ENCODE measurements at places on chromosomes 7 and 10.

DNA sequence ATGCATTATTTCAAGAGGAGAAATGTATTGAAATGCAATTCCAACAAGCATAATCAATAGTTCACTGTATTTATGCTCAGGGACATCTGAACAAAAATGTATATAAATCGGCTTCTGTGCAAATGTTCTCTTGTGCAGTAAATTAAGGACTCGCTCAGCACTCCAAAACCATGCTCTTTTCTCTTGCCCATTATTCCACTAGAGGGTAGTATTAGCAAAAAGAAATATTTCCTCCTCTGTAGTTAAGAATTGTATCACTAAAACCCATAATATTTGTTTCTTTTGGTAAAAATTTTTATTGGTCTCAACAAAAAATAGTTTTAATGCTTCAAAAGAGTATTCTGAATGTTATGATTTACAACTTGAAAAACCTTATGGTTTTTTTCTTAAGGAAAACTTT, 803.1 kb downstream of the PCDH15 start:
- DNase-seq: no peak

DNA sequence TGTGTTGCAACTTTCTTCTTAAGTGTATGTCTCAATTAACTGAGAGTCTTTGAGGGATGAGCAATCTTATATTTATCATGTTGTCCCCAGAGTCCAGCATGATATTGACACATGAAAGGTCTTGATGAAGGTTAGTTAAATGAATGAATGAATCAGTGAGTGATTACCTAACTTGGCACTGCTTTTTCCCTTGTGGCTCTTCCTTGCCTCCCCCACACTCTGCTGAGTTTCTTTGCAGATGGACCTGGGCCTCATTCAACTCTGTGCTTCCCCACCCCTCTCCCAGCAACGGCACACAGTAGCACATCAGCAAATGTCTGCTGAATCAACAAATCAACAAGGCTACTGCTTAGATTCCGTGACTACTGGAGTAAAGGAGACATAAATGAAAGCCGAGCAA, 235.1 kb upstream of the CXCL12 start:
- no peak for DNase-seq

DNA sequence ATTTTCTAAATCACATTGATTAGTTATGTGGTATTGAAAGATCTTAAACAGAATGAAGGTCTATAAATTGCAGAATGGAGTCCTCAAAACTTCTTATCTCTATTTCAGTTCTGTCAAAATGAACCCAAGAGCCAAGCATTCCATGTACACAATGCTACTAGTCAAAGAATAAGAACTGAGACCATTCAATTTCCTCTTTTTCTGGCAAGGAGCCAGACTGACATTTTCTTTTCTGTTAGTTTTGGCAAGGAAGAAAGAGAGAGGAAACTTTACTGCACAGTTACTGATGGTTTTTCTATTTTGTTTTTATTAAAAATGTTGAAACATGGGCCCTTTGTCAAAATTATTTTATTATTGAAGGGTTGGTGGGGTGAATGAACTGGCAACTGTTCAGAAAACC, 181.8 kb upstream of the FERD3L start:
- no peak for DNase-seq

DNA sequence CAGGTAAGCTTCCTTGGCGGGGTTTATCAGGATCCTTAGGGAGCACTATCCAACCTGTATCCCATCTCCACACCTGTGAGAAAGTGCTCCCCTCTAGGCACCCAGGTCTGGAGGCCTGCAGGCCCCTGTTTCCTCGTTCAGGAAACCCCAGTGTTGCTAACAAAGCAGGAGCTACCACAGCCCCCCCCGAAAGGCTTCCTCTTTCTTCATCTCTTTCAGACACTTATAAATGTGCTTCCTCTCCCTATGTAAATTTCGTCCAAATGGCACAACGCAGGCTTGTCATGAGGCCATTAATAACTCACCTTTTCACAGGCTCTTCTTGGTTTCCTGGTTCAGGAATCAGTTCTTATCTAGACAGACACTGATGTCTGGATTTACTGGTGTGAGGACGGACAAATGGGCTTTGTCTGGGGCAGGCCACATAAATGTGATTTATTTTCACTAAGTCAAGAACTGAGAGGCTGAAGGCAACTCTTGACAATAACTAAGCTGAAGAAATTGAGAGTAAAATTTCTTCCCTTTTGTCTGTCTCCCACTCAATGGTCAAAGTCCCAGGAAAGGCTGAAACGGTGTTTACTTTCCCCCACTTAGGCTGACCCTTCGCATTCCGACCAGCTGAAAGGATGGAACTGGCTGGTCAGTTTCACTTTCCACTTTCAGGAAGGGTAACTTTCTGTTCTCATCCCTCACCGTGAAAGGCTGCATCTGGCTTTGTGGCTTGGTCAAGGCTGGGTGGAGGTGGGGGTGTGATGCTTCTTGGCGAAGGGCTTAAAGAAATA, 46.8 kb downstream of the PIK3AP1 start:
- no peak for DNase-seq

DNA sequence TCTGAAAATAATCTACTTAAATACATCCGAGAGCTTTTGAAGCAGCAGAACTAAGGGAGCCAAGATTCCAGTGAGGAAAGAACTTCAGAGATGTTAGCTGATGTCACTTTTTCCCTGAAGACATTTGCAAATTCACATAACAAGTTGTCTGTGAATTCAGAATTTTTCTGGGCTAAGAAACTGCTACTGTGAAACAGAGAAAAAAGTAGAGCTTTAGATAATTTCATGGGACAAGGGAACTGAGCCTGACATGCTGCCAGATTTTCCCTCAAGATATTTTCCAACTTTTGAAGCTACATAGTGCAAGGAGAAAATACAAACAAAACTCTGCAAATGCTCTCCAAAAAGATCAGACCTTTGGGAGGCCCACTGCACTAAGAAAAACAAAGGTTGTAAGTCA, 484.2 kb downstream of the ANKRD7 start:
- DNase-seq: no peak

DNA sequence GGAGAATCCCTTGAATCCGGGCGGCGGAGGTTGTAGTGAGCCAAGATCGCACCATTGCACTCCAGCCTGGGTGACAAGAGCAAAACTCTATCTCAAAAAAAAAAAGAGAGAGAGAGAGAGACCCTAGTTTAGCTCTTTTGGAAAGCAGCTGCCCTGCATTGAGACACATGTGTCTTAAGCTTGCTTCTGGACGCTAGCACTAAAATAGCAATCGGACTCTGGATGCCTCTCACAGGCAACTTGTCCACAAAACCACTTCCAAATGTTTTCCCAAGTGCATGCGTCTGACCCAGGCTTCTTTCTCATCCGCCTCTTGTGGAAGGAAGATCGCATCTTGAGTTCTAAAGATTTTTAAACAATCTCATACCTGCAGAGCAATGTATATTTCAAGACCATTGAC, 182.7 kb downstream of the CUX1 start:
- no peak for DNase-seq

GRCh38 chr10:24251547-24251946, 42.6 kb downstream of the KIAA1217 start:
- DNase-seq: no peak

DNA sequence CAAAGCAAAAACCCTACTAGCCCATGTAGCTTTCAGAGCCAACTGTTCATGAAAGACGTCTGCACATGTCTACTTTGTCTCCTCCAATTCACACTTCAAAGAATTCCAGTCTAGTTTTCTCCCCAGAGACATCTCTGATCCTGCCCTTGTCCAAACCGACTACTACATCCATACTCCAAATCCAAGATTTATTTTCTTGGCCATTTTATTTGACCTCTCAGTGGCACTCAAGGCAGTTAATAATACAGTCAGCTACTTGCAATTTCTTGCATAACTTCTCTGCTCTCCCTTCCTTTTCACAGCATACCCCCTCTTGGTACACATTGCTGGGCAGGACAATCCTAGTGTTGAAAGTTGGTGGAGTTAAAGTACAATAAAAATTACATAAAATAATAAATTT, 170.9 kb upstream of the INHBA start:
- DNase-seq: no peak

DNA sequence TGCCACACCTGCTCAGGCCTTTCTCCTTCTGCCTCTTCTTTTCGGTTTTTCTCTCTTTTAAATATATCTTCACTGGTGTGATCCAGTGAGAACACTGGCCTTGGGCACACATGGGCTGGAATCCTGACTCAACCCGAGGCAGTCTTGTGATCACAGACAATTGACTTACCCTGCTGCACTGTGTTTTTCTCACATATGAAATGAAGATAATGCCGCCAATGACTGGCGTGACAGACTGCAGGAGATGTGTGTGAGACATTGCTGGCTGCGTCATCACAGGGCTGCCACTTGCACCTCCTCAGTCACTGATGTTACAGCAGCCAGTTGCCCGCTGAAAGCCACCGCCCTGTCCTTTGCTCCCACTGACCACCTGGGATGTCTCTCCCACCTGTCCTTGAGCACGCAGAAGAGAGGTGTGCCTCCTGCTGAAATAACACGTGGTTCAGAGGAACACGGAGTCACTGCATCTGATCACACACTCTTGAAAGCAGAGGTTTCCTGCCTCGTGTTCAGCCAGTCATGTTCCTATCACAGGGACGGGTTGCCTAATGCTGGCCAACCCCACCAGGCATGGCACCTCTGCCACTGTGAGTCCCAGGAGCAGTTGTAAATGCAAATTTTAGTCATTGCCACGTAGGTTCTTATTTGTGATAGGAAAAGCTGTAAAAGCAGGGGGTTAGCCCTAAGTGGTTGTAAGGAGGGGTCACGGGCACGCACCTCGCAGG, 124.6 kb upstream of the LANCL2 start:
- DNase-seq: no peak

- DNase-seq: no peak
Observed at GRCh38 chr7:14687241-14687640, 215.3 kb downstream of the DGKB start.

DNA sequence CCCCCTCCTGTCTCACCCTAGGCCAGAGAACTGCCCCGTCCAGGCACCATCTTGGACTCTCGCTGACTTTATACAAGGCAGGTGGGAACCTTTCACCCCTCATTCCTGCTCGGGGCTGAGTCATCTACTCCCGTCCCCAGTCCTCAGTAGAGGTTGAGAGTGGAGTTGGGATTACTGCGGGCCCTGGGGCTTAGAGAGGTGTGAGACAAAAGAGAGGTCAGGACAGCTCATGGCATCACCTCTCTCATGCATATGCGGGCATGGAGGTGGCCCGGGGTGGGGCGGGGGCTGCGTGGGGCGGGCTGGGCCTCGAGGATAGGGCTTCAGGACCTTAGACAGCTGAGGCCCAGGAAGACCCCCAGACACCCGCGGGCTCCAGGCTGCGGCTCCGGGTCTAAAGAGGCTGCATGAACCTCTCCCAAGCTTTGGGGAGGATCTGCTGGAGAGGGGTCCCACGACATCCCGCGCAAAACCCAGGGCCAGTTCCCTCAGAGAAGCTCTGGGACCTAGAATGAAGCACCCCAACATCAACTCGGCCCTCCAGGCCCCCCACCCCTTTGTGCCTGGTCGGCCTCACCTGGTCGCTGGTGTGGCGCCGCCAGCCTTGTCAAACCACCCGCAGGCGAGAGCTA, 317 bp downstream of the PDZD7 start:
- no peak for DNase-seq

- DNase-seq: no peak
Observed at GRCh38 chr10:28981007-28981406, 303.7 kb downstream of the BAMBI start.

DNA sequence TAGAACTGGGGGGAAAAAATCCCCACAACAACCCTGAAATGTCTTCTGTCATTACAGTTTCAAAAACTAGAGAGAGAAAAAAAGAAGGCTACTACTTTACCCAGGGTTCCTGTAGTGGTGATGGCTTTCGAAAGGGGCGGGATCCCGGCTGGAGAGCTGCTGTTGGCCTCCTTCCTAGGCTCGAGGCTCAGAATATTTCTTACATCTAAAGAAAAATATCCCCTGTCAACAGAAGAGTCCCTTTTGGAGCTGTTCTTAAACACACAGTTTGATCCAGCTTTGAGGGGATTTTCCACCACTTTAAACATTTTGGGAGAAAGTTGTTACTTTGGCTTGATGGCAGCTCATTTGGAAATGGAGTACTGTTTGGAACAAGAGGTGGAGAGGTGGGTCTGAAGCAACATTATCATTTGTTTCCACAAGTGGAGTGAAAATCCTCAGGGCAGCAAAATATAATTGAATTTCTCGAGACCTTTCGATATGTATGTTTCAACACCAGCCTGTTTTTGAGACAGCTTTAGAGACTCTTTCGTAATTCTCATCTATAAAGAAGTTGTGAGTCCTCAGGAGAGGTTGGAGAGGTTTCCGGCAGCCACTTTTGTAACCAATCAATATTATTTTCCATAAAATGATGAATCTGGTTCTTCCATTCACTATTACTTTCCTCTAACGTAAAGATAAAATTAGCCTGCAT, 5.1 kb downstream of the HOXA13 start:
- DNase-seq: no peak

GRCh38 chr10:132517951-132518521, 19.6 kb upstream of the INPP5A start:
- no peak for DNase-seq

GRCh38 chr10:102230264-102230860, 4.3 kb downstream of the ELOVL3 start:
- peak; percentile 21 for DNase-seq

GRCh38 chr7:105826143-105826542, 50.3 kb downstream of the ATXN7L1 start:
- no peak for DNase-seq

DNA sequence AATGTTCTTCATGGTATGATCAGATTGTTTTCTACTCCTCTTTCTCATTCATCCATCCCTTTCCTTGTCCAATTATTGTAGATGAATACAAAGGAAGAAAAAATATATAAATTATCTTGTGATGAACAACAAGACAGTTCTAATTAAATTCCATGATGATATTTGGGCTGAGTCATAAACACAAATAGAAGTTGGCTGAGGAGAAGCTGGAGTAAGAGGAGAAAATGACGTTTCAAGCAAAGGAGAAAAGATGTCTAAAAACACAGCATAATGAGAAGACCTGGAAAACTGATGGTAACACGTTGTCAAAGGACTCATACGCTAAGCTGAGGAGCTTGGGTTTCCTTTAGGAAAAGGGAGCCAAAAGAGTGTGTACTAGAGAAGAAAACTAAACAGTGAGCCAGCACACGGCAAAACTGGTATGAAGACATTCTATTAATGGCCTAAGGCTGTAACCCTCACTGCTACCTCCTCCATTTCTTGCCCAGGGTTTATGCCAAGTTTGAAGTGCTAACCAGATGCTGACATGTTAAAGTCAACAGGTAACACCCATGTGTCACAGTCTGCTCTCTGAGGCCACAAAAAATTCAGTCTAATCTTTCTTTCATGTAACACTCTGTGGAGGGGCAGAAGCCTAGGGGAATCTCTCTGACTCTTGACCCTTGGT, 26.1 kb downstream of the ZFAND4 start:
- no peak for DNase-seq

DNA sequence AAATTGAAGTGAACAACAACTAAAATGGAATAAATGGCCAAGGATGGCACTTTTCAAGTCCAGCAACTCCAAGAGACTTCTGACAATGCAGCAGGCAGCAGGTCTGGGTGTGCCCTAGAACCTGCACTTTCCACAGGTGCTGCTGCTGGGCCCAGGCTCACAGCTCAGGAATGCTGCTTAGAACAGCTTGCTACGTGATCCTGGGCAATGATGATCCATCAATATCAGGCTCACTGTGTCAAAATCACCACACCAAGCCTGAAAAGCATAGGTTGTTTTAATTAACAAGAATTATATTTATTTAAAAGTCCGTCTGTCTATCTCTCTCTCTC, 148.4 kb downstream of the TNS3 start:
- no peak for DNase-seq
